ENCODE measurements at places on chromosomes 5 and 9. TPM values are rescaled to one million over a fixed set of nuclear protein-coding genes. Genes with fewer than 3 reads are reported as not detected.

Gene KIF24
- 5.8 TPM for total RNA-seq

Gene TSSK1B
- not detected for total RNA-seq

- no peak for DNase-seq
These were observed 140.5 kb upstream of the COL5A1 start for GRCh38 chr9:134500931-134501760.

DNA sequence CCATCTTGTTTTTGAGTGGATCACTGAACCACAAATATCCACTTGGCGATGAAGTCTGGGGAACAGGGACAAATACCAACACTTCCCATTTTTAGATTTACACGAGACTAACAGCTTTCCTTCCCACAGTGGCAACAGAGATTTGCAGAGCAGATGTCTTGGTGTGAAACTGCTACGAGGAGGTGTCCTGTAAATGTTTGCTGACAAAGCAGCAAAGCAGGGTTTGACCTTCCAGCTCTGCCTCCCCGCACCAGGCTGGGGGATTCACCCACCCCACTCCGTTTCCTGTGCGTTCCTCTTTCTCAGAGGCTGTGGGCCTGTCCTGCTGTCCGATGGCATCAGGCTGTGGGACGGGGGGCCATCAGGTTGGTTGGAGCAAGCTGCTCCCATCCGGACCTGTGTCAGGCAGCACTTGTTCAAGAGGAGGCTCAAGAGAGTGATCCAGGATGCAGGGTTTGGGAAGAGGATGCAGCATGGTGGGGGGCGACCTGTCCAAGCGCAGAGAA, 693 bp upstream of the RGS3 start:
- DNase-seq, result no peak

- no peak for DNase-seq
These were observed 131.9 kb downstream of the MRPL36 start for GRCh38 chr5:1667648-1668140.

DNA sequence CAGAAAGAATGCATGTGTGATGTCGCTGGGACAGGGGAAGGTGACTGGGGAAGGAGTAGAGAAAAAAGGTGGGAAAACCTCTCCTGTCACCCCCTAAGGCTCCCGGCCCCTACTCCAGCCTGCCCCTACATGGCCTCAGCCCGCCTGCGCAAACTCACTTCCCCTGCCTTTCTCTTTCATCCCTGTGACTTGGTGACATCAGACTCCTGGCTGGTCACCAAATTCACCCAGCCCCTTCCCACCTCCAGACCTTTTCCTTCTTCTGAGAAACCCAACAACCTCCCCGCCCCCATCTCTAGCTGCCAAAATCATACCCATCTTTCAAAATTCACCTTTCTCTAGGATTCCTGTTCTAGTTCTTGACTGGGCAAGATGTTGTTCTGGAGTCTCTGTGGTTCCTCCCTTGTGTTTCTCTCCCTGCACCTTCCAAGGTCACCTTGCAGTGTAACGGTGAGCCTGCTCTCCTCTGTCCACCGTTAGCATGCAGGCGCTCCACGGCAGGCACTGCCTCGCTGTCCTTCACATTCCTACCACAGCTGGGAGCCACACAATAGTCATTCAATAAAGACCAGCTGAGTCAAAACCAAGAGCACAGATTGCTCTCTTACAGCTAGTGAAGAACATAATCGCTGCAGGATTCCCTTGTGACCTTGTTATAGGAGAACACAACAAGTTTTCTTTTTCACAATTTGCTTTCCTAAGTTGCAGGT, 134.5 kb downstream of the FANCC start:
- DNase-seq, result no peak

- no peak for DNase-seq
These were observed 137.5 kb downstream of the MAT2B start for GRCh38 chr5:163642904-163643303.

DNA sequence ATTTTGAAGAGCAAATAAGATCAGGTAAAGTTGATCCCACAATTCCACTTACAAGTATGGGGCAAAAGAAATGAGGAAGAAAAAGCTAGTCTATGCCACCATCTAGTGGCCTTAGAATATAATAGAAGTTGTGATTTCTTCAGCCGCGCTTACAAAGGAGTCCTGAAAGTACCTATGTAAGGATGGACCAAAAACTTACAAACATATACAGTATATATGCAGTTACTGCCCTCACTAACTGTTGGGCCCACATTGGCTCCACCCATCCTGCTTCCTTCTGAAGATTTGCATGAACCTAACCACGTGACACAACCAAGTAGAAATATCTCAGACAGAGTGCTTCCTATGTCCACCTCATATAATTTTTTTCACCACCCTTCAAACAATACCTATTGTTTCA, 11.7 kb upstream of the OR13D1 start:
- peak; percentile 53 for DNase-seq

DNA sequence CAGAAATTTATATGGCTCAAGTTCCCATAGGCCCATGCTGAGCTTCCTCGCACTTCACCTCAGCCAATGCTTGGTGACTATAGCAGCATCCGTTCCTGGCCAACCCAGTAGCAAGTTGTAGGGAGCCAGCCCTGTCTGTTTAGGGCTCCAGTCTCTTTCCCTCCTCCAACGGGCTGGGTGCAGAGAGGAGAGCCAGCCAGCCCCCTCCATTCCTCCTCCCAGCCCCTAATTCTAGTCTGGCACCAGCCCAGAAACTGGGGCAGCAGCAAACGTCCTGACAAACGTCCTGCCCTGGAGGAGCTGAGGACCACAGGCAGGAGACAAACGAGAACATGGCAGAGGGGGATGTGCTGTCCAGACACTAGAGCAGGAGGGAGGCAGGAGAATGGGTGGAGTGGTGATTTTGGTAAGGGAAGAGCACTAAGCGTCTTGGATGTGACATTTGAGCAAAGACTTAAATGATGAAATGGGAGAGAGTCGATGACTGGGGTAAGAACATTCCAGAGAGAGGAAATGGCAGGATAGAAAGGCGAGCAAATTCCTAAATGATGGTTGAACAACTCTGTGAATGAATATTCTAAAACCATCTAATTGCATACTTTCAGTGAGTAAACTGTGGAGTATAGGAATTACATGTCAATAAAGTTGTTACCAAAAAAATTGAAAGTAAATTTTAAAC, 222.5 kb upstream of the DAPK1 start:
- DNase-seq, result no peak

DNA sequence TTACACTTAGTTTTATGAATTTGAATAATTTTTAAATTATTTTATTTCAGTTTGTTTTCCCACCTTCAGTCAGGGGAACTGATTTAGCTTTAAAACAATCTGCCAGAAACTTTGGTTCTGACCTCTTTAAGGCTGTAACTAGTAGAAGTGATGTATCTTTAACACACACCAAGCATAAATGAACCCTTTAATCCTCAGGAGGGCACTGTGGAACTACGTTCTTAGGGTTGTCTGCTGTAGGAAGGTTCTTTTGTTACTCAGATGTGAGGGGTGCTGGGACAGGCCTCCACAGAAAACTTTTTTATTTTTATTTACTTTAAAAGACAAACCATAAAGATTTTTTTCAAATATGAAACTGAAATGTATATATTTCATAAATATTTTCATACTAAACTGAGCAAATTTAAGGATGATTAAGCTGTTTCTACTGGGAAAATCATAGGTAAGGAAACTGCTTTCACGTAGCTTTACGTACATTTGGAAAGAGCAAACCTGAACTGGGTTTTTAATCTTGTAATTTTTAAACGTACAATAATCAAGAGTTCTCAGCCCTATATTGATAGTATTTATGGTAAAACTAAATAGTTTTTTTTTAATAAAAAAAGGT, 5.3 kb downstream of the KLF4 start:
- peak; percentile 64 for DNase-seq

DNA sequence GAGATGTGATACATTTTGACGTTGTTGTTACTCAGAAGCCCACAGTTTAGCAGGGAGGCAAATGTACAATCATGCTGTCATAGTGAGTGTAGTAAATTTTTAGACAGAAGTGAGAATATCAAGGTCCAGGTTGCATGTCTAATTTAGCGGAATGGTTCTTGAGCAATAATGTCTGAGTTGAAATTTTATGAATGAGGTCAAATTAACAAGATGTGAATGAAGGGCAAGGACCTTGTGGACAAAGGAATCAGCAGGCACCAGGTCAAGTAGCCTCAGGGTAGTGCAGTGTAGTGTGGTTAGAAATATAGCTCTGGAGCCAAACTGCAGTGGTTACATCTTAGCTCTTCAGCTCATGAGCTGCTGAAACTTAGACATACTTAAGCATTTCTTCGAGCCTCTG, 36.2 kb downstream of the TNFSF8 start:
- no peak for DNase-seq

GRCh38 chr5:176870110-176870591, 29.0 kb downstream of the HK3 start:
- peak; percentile 57 for DNase-seq

DNA sequence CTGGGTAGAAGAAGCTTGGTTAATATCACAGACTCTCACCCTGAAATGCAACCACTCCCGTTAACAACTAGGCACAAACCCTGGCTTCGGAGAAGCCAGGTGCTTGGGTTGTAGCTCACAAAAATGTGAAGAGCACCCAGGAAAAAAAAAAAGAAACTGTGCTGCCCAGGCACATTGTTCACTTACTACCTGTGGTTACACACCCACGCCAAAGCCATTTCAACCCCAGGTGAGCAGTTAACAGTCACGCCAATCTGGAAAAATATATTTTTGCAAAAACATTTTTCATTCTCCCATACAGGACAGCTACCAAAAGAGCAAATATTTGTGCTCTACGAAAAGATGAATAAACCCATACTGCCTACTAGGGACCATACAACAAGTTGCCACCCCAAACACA, 49.2 kb downstream of the SIL1 start:
- no peak for DNase-seq

DNA sequence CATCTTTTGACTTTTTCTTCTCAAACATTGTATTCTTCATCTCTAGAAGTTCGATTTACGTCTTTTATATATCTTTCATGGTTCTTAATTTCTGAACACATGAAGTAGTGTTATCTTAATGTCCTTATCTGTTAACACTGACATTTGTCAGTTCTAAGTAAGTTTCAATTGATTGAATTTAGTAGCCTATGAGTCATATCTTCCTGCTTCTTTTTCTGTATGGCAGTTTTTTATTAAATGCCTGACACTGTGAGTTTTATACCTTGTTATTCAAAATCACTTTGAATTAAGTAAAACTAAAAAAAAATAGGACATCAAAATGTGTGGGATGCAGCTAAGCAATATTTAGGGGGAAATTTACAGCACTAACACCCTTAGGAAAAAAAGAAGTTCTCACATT, 707.0 kb upstream of the ACO1 start:
- DNase-seq, result no peak
